Activated T-helper 2 cell treated with anti-CD3 and anti-CD28 coated beads, Interferon-gamma antibody, Interleukin-2, Interleukin-4, amounts not matched to agents 10 μg/mL and 5 μg/mL and 100 μg/mL, durations not matched to agents 14 hours and 24 hours and 36 hours (primary cell): ENCODE measurements at places on chromosomes 13 and 19. TPM values are rescaled to one million over a fixed set of nuclear protein-coding genes. Genes with fewer than 3 reads are reported as not detected.
A peak's percentile ranks its signal among the peaks of the same experiment; 100 is the strongest.

- H3K27me3 ChIP-seq = peaks cover 5% of the 10 kb centered on the region
- no peak overlapping the region for H3K27ac ChIP-seq
- H3K4me1 ChIP-seq = no peaks in the 10 kb centered on the region
- H3K36me3 ChIP-seq = peaks cover 35% of the 10 kb centered on the region
Measured at GRCh38 chr19:39308531-39309304, 11.9 kb downstream of the LRFN1 start.

DNA sequence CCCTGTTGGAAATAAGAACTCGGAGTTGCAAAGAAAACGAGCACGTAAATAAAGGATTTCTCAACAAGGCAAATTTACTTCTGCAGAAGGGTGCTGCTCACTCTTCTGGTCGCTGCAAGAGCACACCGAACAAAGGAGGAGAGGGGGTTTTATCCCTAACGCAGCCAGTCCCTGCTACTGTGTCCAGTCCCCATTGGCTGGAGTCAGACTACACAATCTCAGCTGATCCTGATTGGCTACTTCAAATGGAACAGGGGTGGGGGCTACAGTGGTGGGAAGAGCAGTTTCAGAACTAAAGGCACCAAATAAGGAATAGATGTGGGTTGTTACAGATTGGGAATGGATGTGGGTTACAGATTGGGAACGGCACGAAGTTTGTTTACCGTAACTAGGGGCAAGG, 63.9 kb upstream of the MCF2L start:
- H3K27me3 ChIP-seq = no peaks in the 10 kb centered on the region

GRCh38 chr13:103044056-103044455, 22.2 kb downstream of the SLC10A2 start:
- H3K4me1 ChIP-seq = no peaks in the 10 kb centered on the region
- no peaks in the 10 kb centered on the region for H3K36me3 ChIP-seq
- H3K4me3 ChIP-seq = no peak overlapping the region
- DNase-seq = no peak
- H3K27ac ChIP-seq = no peak overlapping the region

Gene ZNF93
- total RNA-seq = 7.1 and 7.6 TPM in 2 replicates

DNA sequence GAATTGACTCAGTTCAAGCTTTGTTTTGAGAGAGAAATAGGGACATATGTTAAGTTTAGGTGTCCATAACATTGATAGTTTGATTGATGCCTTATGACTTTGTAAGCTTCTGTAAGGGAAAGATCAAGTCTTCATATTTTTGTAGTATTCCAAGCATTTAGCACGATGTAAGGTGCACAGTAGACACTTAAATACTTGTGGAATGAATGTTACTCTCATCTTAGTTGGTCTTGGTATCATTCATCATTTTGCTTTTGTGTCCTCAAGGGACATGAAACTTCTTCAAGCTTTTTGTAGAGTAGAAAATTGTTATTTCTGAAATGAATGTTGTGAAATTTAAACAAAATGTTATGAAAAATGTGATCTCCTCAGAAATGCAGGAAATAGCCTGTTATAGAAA, 10.1 kb downstream of the TDRD3 start:
- H3K36me3 ChIP-seq = peaks cover 25% of the 10 kb centered on the region
- H3K27ac ChIP-seq = no peak overlapping the region
- no peaks in the 10 kb centered on the region for H3K27me3 ChIP-seq

Gene ANGPTL4
- 7.1 and 7.4 TPM in 2 replicates for total RNA-seq

Gene SULT2A1
- total RNA-seq = not detected in 2 replicates

DNA sequence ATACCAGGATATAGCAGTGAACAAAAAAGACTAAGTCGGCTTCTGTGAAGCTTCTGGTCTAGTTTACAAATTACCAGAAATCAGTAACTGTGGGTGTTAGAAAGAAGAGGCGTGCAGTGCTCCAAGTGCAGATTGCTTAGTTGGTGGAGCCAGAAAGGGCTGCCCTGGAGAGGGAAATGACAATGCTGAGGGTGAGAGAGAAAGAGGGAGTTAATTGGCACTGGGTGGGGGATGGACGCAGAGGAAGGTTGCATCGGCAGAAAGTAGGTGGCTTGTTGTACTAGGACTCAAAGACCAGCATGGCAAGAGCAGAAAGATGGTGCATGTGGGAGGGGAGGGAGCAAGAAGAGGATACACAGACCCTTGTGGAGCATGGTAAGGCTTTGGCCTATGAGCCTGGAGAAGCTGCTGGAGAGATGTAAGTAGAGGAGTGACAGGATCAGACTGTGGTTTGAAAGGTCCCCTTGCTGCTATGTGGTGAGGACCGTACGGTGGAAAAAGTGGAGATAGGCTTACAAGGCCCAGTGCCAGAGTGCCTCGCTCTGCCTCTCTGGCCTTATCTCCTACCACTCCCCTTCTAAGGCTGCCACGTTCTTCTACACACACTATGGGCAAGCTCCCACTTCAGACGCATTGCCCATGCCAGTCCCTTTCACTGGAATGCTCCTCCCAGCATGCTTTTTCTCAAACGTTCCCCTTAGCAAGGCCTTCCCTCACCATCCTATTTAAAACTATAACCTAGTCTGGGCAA, 13.5 kb downstream of the SMG9 start:
- no peak overlapping the region for H3K4me3 ChIP-seq
- peaks cover 81% of the 10 kb centered on the region for H3K36me3 ChIP-seq
- no peak overlapping the region for H3K27ac ChIP-seq
- no peak for DNase-seq

- H3K4me3 ChIP-seq = no peak overlapping the region
- no peaks in the 10 kb centered on the region for H3K36me3 ChIP-seq
- no peaks in the 10 kb centered on the region for H3K4me1 ChIP-seq
- DNase-seq = no peak
Measured at GRCh38 chr19:55373306-55373992, 3.2 kb upstream of the TMEM190 start.

GRCh38 chr19:44779150-44779549, 1.5 kb downstream of the CBLC start:
- no peak overlapping the region for H3K4me3 ChIP-seq
- DNase-seq = no peak
- no peak overlapping the region for H3K27ac ChIP-seq
- no peaks in the 10 kb centered on the region for H3K27me3 ChIP-seq
- H3K4me1 ChIP-seq = peaks cover under 1% of the 10 kb centered on the region

DNA sequence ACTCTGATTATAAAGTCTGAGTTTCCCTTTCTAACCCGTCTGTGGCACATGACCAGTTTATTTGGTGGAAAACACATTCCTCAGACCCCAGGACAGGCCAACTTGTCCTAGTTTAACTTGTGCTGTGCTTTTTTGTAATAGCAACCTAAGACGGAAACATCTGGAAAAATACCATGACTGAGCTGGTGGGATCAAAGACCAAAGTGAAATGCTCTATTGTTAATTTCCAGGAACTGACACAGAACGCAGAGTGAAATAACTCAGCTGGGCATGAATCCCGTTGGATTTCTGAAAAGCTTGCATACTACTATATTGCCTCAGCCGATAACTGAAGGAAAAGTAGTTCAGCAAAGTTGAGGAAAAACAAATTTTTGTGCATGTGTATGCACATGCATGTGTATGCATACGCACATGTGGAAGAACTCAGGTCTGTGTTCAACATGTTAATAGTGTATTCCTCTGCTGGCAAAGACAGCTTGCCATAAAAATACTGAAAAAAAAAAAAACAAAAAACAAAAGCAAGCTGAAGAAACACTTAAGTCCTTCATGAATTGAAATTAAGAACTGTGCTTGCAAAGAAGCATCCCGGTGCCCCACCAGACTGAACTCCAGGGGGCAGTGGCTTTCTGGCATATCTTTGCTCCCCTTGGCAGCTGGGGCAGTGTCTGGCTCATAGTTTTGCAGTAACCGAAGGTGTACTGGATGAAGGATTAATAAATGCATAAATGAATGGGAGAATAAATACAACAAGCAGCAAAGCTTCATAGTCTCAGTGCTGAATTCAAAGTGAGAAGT, 187.8 kb downstream of the LHFPL6 start:
- DNase-seq = no peak
- no peak overlapping the region for H3K4me3 ChIP-seq
- H3K4me1 ChIP-seq = no peaks in the 10 kb centered on the region

- no peak for DNase-seq
- H3K27me3 ChIP-seq = no peaks in the 10 kb centered on the region
- H3K4me3 ChIP-seq = no peak overlapping the region
- H3K27ac ChIP-seq = no peak overlapping the region
- no peaks in the 10 kb centered on the region for H3K36me3 ChIP-seq
- H3K4me1 ChIP-seq = no peaks in the 10 kb centered on the region
Measured at GRCh38 chr13:84129966-84130365, 247.7 kb upstream of the SLITRK1 start.

Gene CGB1
- total RNA-seq = not detected in 2 replicates

Gene ZSCAN4
- not detected in 2 replicates for total RNA-seq

Gene ODAD3
- 0.37 TPM in 1 of 2 replicates, not detected in the other for total RNA-seq

DNA sequence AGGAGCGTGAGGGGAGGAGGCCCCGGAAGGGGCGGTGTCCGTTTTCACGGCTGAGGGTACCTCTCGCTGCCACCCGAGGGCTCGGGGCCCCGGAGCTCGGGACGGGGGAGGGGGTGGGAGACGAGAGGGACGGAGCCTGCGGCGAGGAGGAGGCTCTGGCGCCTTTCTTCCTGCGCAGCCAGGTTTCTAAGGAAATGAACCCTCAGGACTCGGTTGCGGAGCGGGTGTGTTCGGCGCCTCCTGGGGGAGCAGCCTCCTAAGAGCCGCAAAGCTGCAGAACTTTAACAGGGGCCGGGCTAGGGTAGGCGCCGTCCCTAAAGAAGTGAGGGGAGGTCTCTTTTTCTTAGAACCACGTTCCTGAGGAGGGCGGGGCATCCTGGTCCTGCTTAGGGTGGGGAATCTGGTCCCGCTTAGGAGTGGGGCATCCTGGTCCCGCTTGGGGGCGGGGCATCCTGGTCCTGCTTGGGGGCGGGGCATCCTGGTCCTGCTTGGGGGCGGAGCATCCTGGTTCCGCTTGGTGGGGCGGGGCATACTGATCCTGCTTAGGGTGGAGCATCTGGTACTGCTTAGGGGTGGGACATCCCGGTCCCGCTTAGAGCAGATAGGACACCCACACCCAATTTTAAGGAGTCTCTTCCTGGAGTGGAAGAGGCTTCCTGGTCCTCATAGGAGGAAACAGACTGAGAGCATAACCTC, 6.2 kb downstream of the SYT5 start:
- H3K4me1 ChIP-seq = peaks cover 10% of the 10 kb centered on the region
- H3K4me3 ChIP-seq = peak overlapping the region; percentile 55
- no peaks in the 10 kb centered on the region for H3K36me3 ChIP-seq
- H3K27me3 ChIP-seq = peaks cover 67% of the 10 kb centered on the region

GRCh38 chr19:51549533-51550324, 18.3 kb upstream of the SIGLEC6 start:
- H3K36me3 ChIP-seq = no peaks in the 10 kb centered on the region
- H3K4me3 ChIP-seq = no peak overlapping the region
- no peak for DNase-seq
- H3K27me3 ChIP-seq = peaks cover 17% of the 10 kb centered on the region

GRCh38 chr19:2722541-2723344, 1.6 kb upstream of the DIRAS1 start:
- DNase-seq = no peak
- no peaks in the 10 kb centered on the region for H3K4me1 ChIP-seq
- H3K27me3 ChIP-seq = peaks cover 25% of the 10 kb centered on the region
- H3K36me3 ChIP-seq = no peaks in the 10 kb centered on the region

DNA sequence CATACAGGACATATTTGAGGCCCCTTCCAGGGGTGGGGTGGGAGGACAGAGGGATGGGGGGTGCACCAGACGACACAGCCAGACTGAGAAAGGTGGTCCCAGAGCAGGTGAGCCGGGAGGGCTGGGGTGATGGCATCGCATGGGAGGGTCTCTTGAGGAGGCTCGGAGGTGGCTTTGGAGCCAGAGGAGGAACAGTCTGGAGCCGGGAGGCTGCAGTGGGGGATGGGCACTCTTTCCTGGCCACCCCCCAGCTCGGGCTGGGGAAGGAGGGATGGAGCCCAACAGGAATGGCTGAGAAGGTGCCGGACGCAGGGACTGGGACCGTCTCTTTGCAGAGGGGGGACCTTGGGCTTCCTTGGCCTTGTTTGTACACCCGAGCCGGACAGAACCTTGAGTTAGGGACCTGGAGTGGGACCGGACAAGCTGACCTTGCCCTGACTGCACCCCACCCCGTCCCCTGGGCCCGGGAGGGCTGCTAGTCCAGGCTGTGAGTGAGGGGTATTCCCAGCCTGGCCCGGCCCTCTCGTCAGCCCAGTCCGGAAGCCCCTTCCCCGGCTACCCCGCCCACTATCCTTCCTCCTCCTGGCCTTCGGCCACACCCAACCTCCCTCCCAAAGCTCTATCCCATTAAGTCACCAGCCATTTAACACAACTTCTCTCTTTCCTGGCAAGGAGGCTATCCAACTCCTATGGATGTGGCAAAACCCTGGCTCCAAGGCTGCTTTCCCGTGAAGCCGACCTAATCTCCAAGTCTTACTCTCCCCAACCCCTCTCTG, 816 bp upstream of the TBXA2R start:
- H3K36me3 ChIP-seq = peaks cover 3% of the 10 kb centered on the region
- H3K4me1 ChIP-seq = peaks cover 2% of the 10 kb centered on the region
- no peak for DNase-seq
- H3K27ac ChIP-seq = no peak overlapping the region
- no peak overlapping the region for H3K4me3 ChIP-seq

Gene SCEL
- not detected in 2 replicates for total RNA-seq

Gene PRR36
- total RNA-seq = 0.05 TPM in 1 of 2 replicates, not detected in the other

GRCh38 chr19:45306518-45307027, 16.1 kb downstream of the CKM start:
- no peaks in the 10 kb centered on the region for H3K4me1 ChIP-seq
- H3K27ac ChIP-seq = no peak overlapping the region
- no peaks in the 10 kb centered on the region for H3K36me3 ChIP-seq
- no peaks in the 10 kb centered on the region for H3K27me3 ChIP-seq
- DNase-seq = no peak

Gene KIR2DL1
- total RNA-seq = not detected in 2 replicates

- H3K4me3 ChIP-seq = no peak overlapping the region
- H3K36me3 ChIP-seq = no peaks in the 10 kb centered on the region
- H3K27me3 ChIP-seq = no peaks in the 10 kb centered on the region
- no peak overlapping the region for H3K27ac ChIP-seq
- DNase-seq = no peak
- H3K4me1 ChIP-seq = no peaks in the 10 kb centered on the region
Measured at GRCh38 chr13:21106089-21106488, 44.7 kb upstream of the LATS2 start.

DNA sequence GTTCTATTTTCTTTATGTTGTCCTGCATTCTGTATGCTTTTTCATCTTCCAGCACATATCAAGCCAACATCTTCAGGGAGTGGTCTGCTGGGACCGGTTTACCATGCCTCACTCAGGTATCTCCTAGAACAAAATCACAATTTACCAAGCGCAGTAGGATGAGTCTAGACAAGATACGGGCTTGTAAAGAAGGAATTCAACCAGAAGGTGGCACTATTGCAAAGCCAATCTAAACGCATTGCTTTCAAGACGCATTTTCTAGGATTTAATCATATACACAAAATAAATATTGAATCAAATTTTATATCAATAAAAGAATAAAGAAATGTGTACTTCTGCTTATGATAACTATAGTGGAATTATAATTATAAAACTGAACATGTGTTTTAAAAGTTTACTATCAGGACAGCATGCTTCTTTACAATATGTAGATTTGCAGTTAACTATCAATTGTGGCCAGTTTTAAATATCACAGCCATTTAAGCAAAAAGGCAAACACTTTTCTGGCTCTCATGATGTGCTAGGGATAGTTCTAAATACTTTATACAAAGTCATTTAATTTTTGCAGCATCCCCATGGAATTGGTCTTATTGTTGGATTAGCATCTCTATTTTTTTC, 16.1 kb upstream of the TPP2 start:
- H3K36me3 ChIP-seq = no peaks in the 10 kb centered on the region
- DNase-seq = no peak
- H3K4me3 ChIP-seq = no peak overlapping the region
- no peak overlapping the region for H3K27ac ChIP-seq
- H3K27me3 ChIP-seq = peaks cover 24% of the 10 kb centered on the region
